ENCODE measurements at places on chromosomes 3 and 15.

GRCh38 chr15:28998511-28998910 lies 112.7 kb downstream of the APBA2 start:
- no peak for DNase-seq

DNA sequence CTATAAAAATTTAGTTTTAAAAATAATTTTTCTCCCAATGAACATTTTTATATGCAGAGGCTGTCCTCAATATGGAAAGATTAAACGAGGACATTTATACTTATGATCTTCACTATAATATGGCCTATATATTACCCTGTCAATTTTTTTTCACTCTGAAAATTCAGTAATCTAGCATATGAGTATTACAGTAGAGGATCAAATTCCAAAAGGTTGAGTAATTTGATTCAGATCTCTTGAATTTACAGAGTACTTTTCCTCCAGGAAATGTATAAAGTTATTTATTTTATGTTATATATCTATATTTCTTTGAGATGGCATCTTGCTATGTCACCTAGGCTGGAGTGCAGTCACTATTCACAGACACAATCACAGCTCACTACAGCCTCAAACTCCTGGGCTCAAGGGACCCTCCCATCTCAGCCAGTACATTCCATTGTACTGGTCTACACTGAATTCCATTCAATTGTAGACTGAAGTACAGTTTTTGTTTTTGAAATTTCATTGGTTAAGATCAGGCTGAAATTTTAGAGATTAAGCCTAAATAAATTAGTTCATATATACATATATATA lies 16.3 kb upstream of the TRPM7 start:
- DNase-seq, result no peak

DNA sequence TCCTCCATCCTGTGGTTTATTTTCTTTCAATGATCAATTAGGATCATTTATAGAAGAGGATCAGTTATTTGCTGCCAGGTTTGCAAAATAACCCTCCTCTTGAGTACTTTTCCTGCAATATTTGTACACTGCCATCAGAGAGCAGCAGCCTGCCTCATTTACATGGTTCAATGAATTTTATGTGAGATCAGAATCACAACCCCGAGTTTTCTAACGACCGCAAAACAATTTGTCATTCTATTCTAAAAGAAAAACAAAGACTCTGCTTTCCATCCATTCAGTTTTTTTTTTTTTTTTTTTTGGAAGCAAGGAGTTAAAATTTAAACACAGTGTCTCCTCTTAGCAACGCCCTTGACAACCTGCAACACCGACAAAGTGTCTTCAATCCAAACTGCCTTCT lies 146.9 kb downstream of the RAB11A start:
- no peak for DNase-seq

DNA sequence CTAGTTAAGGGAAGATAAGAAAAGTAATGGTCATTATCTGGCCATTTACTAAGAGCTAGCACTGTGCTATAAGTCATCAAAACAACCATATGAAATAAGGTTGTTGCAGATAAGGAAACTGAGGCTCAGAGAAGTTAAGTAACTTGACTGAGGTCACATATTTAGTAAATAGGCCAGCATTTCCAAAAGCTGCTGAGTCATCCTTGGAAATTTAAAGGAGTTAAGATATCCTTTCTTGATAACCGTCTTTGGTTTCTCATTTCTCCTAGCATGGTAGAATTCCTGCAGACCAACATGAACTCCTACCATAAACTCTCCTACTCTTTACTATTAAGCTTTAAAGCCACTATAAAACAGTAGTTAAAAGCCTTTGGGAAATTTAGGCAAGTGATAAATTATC lies 85.0 kb upstream of the PDZRN3 start:
- no peak for DNase-seq

DNA sequence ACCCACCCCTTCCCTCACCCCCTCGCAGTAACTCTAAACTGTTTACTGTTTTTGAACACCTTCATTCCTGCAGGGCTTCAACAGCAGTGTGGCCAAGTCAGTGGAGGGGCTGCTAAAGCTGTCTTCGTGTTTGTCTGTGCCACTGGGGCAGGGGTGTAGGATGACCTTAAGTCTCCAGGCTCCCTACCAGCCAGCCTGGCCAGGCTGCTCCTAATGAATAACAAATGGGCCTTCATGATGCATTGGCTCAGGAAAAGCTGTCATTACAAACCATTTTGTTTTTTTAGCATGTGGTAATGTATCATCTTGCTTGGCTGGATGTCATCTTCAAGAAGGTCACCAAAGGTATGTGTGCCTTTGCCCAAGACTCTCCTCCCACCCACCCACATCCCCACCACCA lies 372.2 kb upstream of the WNT5A start:
- DNase-seq, result no peak

DNA sequence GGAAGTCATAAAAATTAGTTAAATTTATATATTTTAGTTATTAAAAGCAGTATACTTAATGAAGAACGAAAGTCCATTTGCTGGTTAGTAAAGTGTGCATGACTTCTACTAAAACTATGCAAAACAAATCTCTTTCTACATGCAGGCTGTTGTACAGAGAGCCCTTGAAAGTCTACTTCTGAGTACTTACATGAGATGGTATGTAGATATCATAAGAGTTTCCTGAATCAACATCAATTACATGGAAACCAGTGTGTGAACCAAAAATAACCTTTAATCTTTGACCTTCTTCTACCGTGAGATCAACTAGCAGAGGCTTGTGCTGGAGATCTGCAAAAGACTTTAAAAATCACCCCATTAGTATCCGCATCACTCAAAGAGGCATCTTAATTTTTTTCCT lies 42.1 kb upstream of the SLC2A2 start:
- no peak for DNase-seq

DNA sequence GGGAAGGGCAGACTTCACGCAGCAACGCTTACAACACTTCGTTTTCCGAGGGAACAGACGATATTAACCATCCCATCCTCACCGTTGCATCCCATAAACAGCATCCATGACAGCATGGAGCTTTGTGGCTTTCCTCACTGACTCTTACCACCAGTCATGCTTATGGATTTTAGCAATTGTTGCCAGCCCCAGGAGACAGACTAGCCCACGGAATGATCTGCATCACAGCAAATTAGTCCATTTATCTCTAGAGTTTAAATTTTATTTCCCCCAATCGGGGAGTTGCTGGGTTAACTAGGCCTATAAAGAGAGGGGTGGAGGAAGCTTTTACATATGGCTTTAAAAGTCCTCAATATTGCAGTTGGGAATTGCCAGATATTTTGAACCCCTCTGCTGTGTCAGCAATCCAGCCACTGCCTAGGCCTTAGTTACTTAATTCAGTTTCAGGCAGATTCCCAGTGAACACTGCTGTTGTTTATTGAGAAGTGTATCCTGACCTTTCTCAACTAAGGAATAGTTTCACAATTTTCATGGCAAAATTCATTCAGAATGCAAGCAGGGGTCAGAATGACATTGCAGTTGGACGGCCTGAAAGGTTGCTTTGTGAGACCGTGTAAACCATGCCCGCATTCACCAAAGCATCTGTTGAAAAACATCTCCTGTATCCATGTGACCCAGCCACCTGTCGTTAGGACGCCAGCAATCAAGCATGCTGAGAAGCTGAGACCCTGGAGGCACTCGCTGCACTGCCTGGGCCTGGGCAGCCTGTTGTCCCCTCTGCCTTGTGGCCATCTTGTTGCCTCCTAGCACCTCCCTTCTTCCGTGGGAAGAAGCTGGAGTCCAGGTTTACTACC lies 397.4 kb upstream of the TPM1 start:
- DNase-seq, result peak; percentile 17

DNA sequence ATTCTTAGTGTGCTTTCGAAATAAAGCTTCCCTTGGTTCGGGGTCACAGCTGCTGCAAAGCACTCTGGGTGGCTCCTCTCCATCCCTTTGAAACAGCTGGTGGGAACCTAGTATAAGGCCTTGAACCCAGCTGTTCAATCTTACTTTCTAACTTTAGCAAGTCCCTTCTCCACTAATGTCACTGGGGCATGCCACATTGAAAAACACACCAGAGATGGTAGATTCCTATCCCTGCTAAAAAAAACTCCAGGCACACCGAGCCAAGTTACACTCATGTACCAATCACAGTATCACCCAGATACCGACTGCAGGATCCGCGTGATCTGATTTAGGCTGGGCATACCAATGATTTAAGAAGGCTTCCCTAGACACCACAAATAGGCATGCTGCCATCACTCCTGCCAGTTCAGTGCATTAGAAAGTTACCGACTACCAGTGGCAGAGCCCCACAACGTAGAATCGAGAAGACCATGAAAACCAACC lies 65.0 kb downstream of the WWTR1 start:
- peak; percentile 56 for DNase-seq

DNA sequence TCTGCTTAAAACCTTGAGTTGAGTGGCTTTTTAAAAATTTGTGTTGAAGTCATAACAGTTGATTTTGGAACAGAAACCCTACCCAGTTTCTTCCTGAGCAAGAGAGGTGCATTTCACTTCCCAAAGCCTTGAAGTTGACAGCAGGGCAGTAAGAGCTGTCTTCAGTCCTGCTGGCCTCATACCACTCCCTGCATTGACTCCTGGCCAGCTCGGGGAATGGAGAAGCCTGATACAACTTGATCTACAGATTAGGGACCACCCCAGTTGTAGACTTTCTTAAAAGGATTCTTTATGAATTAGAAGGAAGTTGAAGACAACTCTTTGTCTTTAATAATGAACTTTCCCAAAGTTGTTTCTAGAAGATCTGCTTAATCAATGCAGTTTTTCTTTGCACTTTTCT lies 90.6 kb upstream of the FLNB start:
- DNase-seq, result peak; percentile 15

GRCh38 chr3:197600796-197601565 lies 45.2 kb upstream of the BDH1 start:
- DNase-seq, result peak; percentile 26

GRCh38 chr3:124633524-124633923 lies 96.7 kb upstream of the UMPS start:
- DNase-seq, result no peak

DNA sequence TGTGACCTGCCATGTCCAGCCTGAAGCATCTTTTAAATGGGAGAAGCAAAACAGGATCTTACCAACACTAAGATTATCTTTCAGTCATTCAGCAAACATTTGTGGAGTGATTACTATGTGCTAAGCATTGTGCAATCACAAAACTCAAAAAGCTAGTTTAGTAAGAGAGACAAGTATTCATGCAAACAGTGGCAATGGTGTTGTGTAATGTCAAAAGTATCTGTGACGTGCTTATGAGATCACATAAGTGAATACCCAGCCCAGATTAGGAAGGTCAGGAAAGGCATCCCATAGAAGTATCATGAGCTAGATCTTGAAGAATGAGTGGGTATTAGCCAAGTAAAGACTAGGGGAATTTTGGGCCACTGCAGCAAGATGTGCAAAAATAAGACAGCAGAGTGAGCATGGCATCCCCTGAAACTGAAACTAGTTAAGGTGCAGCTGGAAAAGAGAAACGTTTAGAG lies 32.1 kb downstream of the SEC62 start:
- peak; percentile 34 for DNase-seq

DNA sequence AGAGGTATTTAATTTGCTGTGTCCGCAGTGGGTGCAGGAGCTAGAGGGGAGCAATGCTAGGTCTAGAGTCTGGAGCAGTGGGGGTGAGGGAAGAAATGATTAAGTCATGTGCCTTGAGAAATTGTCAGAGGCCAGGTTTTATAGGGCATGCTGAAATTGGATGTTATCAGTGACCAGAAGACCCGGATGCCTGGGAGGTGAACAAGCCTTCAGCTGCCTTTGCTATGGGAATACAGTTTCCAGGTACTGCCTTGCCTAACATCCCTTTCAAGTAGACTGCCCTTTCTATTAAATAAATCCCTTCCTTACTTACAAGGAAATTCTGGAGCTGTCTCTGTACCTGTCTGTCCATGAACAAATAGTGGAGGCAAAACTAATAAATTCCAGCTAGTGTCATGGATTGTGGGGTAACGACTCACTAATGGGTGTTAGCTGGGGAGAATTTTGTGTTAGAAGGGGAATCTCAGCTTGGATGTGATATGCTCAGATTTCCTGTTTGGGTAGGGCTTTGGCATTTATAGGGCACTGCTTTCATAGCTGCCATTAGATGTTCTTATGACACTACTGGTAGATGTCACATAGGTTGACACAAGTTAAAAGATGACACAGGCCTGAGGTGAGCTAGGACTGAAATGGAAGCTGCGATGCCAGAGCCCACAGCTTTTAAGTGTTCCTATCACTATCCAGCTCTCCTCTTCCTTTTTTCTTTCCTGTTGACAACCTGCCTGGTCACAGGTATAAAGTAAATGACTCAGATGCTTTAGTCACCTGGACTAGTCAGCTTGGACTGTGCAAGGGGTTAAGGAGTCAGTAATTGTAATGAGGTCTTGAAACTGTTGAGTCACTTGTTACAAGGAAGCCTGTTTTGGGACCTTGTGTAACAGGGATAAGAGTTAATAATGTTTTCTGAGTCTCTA lies 21.3 kb downstream of the CHD2 start:
- peak; percentile 41 for DNase-seq

GRCh38 chr3:24428481-24428880 lies 66.2 kb downstream of the THRB start:
- no peak for DNase-seq

DNA sequence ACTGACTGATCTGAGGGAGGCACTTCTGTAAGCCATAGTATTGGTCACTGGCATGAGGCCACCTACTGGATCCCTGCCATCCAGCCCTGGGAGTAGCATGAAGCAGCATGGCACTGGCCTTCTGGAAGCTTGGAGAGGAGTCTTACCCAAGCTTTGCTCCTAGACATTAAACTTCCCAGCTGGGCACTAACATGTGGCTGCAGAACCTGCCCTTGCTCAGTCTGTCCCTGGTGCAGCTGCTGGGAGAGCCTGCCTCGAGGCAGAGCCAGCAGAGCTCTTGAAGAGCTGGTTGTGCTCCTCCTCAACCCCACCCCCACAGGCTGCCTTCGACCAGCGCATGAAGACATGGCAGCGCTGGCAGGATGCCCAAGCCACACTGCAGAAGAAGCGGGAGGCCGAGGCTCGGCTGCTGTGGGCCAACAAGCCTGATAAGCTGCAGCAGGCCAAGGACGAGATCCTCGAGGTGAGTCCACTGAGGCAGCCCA lies 17.1 kb upstream of the SNX22 start:
- peak; percentile 38 for DNase-seq

DNA sequence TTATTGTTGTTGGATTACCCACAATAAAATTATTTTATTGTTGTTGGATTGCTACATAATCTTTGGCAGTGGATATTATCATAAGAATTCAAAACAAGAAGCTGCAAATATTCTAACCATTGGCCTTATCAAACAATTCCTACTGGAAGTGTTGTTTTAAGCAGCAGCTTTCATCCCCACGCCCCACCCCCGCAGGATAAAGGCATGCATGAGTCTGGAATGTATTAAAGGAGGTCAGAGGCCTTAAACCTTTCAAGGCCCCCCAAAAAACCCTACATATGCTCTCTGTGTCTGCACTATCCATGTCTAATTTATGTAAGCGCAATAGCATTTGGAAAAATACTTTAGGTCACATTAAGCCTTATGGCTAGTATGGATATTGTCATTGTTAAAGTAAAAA lies 23.1 kb downstream of the P3H2 start:
- no peak for DNase-seq

- no peak for DNase-seq
These were observed 2.4 kb upstream of the XRN1 start for GRCh38 chr3:142450189-142450588.

Data from astrocyte of the spinal cord (primary cell).